ENCODE measurements at places on chromosomes 12 and 14.

DNA sequence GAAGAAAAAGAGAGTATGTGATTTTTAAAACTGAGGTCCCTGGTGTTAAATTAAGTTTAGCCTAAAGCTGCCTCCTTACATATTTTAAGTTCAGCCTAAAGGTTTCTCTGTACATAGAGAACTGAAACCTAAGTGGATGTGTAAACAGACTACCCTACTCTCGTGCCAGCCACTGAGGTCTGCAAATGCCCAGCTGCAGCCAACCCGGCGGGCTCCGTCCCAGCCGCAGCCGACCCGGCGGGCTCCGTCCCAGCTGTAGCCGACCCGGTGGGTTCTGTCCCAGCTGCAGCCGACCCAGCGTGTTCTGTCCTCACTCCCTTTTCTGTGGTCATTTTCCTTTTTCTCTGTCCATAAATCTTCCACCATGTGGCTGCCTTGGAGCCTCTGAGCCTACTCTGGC, 97.2 kb upstream of the SFSWAP start:
- DNase-seq = no peak

GRCh38 chr14:100051103-100051502, 14.1 kb upstream of the EVL start:
- no peak for DNase-seq

DNA sequence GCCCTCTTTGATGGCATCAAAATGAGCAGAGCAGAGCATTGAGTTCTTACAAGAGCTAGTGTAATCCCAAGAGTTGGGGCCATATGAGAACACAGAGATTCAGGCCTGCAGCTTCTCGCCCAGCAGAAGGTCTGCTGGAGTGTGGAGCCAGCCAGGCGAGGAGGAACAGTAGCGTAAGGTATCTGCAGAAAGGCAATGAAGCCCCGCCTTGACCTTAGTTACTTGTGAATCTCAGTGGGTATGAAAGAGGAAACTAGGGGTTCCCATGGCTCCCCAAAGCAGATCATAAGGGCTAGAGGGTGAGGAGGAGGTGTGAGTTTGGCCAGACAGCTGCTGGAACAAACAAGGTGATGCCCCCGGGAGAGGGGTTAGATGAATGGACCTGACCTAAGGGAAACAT, 49.4 kb downstream of the SLC8A3 start:
- DNase-seq = no peak

GRCh38 chr12:40957417-40957816, 230.7 kb upstream of the PDZRN4 start:
- no peak for DNase-seq

DNA sequence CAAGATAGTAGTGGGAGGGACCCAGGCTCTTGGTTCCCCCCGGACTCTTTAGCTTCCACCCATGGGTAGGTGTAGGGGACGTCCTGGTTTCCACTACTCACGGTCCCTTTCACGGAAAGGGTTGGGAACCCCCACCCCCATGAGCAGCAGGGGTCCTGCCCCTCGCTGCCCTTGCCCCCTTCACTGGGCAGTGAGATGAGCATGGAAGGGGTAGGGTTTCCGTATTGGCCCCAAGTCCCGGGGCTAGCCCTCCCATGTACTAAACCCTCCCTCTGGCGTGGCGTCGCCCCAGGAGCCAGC, 12.7 kb downstream of the AGAP2 start:
- no peak for DNase-seq

DNA sequence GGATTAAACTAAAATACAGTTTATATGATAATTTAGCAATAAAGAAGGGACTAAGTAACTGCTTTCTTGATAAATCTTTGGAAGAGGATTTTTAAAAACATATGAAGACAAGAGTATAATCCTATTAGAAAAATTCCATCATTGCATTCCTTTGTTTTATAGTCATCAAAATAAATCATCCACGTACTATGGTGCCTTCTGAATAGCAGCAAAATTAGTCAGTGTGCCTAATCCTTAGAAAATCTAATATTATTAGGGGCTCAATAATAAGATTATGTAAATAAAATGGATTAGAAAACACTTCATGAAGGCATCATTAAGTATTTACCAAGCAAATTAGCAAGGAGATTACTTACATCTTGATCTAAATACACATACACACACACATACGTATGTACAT, 102.1 kb downstream of the KCNH5 start:
- DNase-seq = no peak

DNA sequence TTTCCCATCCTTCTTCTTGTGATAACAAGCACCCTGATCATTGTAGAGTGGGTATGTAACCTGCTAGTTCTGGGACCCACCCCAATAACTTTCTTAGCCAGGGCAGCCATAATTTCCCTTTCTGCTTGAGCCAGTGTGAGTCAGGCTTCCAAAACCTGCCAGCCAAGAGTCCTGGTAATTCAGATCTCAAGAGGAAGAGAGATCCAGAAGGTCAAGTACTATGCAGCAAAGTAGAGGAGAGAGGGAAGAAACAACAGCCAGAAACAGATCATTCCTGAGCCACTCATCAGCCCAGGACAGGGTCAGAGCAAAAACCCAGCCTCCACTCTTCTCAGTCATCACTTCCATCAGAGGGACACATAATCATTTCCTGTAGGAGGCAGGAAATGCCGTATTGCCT, 182.0 kb downstream of the DICER1 start:
- no peak for DNase-seq

- no peak for DNase-seq
Observed at GRCh38 chr14:32719601-32720000, 219.1 kb upstream of the NPAS3 start.

DNA sequence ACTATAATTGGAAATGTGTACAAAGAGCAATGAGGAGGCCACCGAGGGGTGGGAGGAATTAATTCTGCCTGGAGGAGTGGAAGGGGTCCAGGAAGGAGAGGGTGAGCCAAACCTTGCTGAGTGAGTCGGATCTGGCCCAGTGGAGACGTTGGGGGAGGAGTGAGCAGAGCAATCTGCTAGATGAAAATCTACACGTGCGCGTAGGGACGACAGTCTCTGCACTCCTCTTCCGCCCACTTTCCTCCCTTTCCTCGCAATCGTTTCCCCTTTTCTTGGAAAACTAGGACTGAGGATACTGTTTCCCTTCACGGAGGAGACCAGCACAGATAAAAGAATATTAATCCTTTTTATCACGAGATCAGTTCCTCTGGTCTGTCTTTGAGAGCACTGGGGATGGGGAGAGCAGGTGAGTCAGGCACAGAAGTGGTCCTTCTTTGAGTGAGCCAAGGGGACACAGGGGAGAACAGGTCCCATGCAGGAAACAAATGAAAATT, 2.9 kb upstream of the NAB2 start:
- no peak for DNase-seq

DNA sequence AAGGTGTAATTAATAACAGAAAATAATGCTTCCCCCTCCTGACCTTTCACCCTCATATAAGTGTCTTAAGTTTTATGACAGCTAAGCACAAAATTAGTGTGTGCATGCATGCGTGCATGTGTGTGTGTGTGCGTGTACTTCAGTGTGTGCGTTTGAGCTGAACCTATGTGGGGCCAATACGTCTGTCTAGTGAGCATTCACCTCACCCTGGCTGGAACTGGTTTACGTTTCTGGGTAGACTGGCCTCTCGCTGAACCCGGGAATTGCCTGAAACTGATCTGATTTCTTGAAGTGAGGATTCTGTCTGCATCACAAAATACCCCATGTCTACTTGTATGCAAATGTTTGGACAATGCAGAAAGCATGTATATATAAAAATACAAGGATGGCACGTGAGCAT, 68.2 kb upstream of the TBX3 start:
- DNase-seq = no peak

DNA sequence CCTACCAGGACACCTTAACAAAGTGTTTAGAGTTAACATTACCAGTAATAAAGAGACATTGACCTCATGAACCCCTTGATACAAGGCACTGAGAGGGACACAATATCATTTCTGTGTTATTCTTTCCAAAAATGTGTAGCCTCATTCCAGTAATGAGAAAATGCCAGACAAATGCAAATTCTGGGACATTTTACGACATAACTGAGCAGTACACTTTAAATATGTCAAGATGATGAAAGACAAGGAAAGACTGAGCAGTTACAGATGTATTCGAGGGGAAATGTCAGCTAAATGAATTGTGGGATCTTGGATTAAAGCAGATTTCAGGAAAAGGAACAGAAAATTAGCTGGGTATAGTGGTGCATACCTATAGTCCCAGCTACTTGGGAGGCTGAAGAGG, 255.6 kb downstream of the ERC1 start:
- no peak for DNase-seq

DNA sequence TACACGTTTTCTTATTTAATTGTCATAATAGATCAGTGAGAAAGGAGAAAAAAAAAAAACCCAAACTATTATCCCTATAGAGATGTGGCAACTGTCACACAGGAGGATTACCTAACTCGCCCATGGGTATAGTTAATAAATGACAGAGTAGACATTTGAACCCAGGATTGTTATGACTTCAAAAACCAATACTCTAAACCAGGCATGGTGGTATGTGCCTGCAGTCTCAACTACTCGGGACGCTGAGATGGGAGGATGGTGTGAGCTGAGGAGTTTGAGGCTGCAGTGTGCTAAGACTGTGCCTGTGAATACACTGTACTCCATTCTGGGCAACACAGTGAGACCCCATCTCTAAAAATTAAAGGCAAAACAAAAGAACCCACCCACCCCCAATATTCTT, 114.5 kb downstream of the DENND5B start:
- no peak for DNase-seq

GRCh38 chr14:57692671-57693070, 173.2 kb downstream of the SLC35F4 start:
- no peak for DNase-seq

DNA sequence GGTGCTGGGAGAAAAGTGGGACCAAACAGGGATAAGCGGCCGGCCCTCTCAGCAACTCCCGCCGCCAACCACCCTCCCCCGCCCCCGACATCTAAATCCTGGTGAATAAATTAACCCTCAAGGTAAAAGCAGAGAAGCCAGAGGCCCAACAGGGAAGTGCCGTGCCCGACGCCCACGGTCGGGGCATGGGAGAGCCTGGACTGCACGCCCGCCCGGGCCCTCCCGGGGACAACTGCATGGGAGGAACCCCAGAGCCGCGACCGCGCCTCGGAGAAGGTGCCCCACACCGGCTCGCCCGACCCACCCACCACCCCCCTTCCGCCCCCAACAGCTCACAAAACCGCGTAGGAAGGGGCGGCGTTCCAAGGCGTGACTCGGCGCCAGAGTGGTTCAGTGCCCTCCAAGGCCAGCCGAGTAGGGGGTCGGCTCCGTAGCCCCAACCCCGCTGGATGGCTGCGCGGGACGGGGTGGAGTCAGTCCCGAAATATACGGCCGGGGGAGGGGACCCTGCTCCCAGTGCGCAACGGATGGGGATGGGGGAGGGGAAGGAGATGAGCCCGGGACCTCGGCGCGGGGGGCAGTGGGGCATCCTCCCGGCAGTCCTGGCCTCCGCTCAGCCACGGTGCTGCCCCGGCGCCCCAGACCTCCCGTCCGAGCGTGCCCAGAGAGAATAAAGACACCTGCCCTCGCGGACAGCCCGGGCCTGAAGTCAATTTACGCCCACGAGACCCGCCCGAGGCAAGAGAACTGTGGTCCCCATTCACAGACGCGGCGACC, 732 bp downstream of the SLC25A29 start:
- no peak for DNase-seq

GRCh38 chr14:93707475-93707874, 80.8 kb downstream of the PRIMA1 start:
- DNase-seq = no peak

GRCh38 chr12:52581481-52581880, 7.8 kb upstream of the KRT74 start:
- DNase-seq = no peak

- no peak for DNase-seq
Observed at GRCh38 chr12:24201258-24201970, 251.9 kb upstream of the SOX5 start.

DNA sequence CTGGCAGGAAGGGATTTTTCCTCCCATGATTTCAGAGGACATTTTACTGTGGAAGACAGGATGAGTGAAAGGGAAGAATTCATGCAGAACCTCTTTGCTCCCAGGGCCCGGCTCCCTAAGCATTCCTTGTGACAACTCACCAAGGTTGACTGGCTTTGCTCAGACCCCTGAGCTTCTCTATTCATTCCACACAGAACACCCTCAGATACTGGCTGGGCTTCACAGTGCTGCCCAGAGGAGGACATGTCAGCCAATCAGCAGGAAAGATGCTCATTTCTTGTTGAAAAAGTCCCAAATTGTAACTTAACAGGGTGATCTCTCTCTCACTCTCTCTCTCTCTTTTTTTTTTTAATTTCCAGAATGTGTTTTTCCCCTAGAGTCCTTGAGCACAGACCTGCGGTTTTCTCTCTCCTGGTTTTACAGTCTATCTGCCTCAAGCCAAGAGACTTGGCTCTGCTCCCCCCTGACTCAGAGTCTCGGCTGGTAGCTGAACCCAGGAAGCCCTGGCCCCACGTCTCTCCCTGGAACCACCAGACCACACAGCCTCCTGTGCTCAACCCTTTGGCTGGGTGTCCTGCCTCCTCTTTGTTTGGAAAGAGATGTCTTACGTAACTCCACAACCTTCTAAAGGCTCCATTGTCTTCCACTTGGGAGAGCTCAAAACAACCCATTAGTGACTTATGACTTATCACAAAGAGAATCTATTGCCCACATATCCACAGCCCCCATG, 43.9 kb downstream of the SSPN start:
- peak; percentile 87 for DNase-seq

DNA sequence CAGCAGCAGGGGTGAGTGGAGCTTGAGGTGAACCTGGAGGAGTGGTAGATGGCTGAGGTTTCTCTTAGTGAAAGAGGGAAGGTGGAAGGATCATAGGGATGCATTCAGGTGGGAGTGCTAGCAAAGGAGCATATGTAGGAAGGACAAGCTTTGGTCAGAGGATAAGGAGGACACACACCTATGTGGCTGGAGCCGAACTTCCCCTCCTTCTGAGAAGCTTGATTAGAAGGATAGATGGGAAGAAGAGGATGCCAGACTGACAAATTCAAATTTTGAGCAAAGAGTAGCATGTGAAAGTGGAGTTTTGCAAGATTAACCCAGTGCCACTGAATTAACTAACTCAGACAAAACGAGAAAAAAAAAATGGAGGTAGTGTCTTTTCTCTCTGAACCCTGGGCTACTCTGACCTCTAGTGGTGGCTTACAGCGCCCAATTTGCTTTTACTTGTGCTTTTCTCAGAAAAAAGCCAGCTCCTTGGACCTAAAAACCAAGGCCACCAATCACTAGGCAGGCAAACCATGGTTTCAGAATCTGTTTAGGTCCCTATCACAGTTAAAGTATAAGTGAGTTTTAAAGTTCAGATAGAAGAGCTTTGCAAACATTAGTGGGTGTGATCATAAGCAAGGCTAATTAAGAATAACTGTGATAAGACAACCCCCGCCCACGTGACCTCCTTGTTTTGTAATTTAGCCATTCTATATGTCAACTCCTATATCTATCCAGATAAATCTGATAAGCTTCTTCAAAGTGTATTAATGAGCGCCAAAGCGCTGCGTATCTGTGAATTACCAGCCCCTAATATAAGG, 15.5 kb downstream of the EMP1 start:
- DNase-seq = peak; percentile 77

- DNase-seq = no peak
Observed at GRCh38 chr12:131056626-131057025, 102.9 kb downstream of the ADGRD1 start.

DNA sequence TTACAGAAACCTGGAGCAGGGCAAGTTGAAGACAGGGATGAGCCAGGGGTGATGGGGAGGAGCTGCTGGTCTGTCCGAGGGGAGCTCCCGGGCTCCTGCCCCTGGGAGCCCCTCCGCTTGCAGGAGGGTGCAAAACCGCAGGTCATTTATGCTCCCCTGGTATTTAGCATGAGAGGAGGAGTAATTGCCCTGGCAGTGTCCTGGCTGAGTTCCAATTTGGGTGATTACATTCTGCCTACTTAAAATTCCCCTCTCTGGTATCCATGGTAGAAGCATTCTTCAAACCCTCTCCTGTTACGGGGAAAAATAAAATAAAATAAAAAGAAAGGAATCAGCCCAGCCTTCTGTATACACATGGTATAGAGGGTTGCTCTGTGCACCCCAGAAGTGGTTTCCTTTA, 61.7 kb upstream of the VRK1 start:
- no peak for DNase-seq

Measured in putamen (tissue), 1 donor.